ENCODE measurements at places on chromosomes 13 and 19.
A peak's percentile ranks its signal among the peaks of the same experiment; 100 is the strongest.

DNA sequence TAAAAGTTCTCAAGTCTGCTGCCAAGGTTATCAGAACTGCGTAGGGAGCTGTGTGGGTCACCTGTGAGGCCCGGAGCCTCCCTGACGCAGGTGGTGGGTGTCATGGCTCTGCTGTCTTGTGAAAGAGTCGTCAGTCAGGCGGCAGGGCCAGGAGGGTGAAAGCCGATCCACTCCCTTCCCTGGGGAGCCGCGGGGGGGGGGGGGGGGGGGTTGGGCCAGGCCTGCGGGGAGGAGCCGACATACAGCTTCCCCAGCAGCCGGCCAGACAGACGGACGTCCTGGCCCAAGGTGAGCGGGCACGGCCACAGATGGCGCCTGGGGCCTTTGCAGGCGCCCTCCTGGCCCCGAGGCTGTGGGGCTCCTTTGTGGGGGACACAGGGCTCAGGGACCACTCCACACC is 12.4 kb downstream of the SBNO2 start:
- peak; percentile 76 for DNase-seq

GRCh38 chr19:44747739-44748425 is 626 bp upstream of the BCL3 start:
- DNase-seq: no peak

DNA sequence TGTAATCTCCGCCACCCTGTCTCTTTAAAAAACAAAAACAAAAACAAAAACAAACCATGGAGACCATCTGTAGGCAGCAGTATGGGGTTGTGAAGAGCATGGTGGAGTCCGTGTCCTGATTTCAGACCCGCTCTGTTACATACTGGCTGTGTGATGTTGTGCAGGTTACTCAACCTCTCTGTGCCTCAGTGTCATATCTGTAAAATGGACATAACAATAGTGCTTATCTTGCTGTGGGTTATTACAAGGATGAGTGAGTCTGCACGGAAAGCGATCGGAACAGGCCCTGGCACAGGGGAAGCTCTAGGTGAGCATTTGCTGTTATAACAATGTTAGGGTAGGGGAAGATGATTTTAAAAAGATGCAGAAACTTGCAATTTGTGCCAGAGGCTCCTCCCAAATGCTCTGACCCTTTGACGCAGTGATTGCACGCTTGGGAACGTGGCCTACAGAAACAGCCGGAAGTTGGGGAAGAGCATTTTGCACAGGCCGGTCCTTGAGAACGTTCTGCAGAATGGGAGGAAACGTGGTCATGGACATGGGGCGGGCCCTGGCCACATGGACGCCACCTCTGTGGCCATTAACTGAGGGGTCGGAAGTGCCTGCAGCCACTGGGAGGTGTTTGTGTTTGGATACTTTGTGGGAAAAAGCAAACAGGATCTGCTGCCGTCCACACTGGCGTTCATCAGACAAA is 15.7 kb upstream of the SELENOW start:
- no peak for DNase-seq

DNA sequence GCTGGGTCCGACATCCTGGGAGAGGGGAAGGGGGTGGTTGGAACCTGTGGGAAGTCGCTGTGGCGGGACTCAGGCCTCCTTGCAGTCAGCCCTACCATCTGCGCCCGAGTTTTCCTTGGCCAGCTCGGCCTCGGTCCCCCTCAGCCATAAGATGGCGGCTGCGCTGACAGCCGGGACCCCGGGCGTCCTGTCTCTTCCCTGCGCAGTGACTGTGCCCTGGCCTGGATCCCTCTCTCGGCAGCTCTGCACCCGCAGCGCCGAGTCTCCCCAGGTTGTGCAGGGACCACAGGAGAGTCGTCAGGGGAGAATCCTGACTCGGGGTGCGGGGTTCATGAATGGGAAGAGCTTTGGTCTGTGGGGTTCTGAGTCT is 345 bp downstream of the ZNF257 start:
- no peak for DNase-seq

GRCh38 chr13:18949489-18949761 is 232.2 kb downstream of the TUBA3C start:
- DNase-seq: no peak
